ENCODE measurements at places on chromosomes 12 and 14. TPM values are rescaled to one million over a fixed set of nuclear protein-coding genes. Genes with fewer than 3 reads are reported as not detected.

GRCh38 chr12:70078161-70078560 is 165.1 kb upstream of the CNOT2 start:
- no peak overlapping the region for H3K27ac ChIP-seq
- H3K27me3 ChIP-seq, result no peaks in the 10 kb centered on the region
- no peaks in the 10 kb centered on the region for H3K36me3 ChIP-seq
- DNase-seq, result no peak
- H3K4me1 ChIP-seq, result peaks cover 9% of the 10 kb centered on the region

DNA sequence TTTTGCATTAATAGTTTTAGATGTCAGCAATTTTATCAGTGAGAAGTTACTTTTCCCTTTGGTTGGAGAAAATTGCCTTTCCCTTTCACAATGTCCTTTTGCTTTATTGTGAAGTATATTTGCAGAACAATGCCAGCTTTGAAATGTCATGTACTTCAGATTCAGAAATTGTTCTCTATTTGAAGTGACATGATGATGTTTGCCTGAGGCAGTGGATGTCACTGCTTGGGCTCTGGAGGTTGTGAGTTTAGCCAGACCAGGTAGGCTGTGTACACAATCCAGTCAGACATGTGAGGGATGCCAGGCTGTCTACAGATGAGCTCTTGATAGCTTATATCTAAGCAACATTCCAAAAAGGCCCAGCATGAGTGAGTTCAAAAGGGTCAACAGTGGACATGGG is 451.9 kb upstream of the FBXO33 start:
- no peaks in the 10 kb centered on the region for H3K27me3 ChIP-seq
- no peaks in the 10 kb centered on the region for H3K36me3 ChIP-seq
- DNase-seq, result no peak
- no peak overlapping the region for H3K27ac ChIP-seq

- peaks cover 33% of the 10 kb centered on the region for H3K4me1 ChIP-seq
- peaks cover 15% of the 10 kb centered on the region for H3K27me3 ChIP-seq
- peak overlapping the region; percentile 80 for H3K4me3 ChIP-seq
Measured at GRCh38 chr12:29782871-29783772, 620 bp downstream of the TMTC1 start.

- DNase-seq, result no peak
- no peak overlapping the region for H3K4me3 ChIP-seq
- no peaks in the 10 kb centered on the region for H3K4me1 ChIP-seq
- no peaks in the 10 kb centered on the region for H3K27me3 ChIP-seq
- no peak overlapping the region for H3K27ac ChIP-seq
Measured at GRCh38 chr12:124094733-124095132, 121.7 kb downstream of the ZNF664 start.

GRCh38 chr12:76927170-76927784 is 48.5 kb upstream of the CSRP2 start:
- H3K4me1 ChIP-seq, result no peaks in the 10 kb centered on the region
- no peak overlapping the region for H3K27ac ChIP-seq
- no peak for DNase-seq
- no peaks in the 10 kb centered on the region for H3K36me3 ChIP-seq
- no peak overlapping the region for H3K4me3 ChIP-seq
- no peaks in the 10 kb centered on the region for H3K27me3 ChIP-seq

DNA sequence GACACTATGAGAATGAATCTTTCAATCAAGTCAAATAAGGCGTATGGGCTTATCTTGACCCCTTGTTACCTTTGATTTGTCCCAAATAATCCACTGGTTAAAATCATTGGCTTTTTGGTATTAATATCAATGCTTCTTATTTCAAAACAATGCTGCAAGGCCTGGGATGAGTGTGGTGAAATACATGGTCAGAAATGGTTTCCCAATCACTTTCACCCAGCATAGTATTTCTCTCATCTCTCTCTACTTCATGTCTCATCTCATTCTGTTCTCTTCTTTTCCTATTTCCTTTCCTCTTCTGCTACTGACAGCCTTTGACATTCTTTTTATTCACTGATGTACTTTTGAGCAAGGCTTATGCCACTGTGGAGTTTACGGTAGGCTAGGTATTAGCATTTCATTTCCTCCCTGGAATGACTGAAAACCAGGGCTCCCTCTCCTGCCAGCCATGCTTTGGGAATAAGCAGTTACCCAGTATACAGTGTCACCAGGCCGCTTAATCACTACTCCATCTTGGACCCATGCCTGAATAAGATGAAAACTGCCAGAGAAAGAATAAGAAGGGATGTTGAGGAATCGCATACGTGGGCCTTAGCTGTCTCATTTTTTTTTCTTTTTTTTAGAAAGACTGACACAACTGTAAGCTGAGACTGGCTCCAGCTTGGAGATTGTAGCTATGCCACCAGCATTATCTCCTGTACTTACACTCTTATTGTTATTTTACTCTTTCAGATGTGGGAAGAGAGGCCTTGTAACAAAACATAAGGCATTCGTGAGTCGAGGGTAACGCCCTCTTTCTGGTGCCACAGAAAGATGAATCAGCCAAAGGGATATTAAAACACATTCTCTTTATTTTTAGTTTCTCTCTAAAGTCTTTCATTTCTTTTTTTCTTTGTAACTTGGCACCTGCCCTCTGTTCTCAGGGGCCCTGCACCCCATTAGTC is 53.5 kb downstream of the IGF1 start:
- H3K4me3 ChIP-seq, result no peak overlapping the region
- H3K27ac ChIP-seq, result peak overlapping the region; percentile 66
- H3K36me3 ChIP-seq, result no peaks in the 10 kb centered on the region
- no peaks in the 10 kb centered on the region for H3K27me3 ChIP-seq
- DNase-seq, result no peak

DNA sequence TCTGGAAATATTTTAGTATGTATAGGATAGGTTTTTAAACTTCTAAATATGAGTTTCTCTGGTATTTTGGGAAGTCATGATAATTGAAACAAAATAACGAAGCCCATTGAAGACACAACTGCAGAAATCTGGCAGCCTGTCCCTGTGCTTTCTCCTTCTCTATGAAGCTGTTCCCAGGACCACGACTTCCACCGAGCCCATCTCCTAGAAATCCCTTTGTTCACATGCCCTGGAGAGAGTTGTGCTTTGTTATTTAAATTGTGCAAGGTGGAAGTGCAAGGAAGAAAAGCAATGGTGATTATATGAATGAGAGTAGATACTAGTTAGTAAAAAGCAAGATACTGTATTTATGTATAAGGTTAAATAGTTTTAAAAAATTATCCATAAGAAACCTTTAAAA is 32.2 kb downstream of the STK38L start:
- no peak for DNase-seq

Gene TAS2R10
- total RNA-seq, result 0.80 TPM

DNA sequence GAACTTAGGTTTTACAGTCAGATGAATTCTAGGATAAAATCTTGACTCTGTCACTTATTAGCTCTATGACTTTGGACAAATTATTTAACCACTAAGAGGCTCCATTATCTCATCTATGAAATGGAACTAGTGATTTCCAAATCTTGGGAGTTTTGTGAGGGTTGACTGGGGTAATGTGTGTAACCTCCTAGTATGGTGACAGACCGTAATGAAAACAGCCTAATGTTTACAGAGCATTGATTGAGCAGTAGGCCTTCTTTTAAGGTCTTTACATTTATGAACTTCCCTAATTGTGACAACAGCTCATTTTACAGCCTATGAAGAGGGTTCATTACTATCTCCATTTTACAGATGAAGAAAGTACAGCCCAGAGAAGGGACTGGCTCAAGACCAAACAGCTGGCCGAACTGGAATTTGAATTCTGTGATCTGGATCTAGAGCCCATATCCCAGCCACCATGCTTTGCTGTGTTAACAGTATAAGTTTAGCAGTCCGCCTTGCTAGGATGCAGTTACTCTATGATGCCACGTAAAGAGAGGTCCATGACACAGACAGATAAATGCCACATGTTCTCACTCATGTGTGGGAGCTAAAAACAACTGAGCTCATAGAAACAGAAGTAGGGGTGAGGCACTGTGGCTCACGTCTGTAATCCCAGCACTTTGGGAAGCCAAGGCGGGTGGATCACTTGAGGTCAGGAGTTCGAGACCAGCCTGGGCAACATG is 9.1 kb upstream of the FBXL14 start:
- no peak overlapping the region for H3K27ac ChIP-seq
- no peaks in the 10 kb centered on the region for H3K27me3 ChIP-seq
- H3K36me3 ChIP-seq, result no peaks in the 10 kb centered on the region
- DNase-seq, result no peak

Gene CPNE8
- 12.5 TPM for total RNA-seq

Gene PZP
- not detected for total RNA-seq
